ENCODE measurements at places on chromosomes 5 and 9.

- DNase-seq = no peak
These were observed 184.5 kb upstream of the GNA14 start for GRCh38 chr9:77832639-77833038.

DNA sequence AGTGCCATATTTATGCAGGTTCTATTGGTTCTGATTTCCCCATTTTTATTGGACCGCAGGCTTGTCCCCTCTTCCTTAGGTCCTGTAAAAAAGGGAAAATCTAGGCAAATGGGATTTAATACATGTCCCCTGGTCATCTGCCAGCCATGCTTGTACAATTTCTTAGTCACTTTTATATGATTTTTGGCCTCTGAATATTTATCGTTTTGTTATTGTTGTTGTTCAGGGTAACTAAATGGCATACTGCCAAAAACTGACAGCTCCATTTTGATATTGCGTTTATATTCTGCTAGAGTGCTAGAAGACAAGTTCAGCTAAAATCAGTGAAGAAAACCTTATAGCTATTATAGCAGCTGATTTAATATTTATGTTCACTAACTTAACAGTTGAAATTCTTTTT is 770.2 kb upstream of the FAM174A start:
- DNase-seq = no peak

DNA sequence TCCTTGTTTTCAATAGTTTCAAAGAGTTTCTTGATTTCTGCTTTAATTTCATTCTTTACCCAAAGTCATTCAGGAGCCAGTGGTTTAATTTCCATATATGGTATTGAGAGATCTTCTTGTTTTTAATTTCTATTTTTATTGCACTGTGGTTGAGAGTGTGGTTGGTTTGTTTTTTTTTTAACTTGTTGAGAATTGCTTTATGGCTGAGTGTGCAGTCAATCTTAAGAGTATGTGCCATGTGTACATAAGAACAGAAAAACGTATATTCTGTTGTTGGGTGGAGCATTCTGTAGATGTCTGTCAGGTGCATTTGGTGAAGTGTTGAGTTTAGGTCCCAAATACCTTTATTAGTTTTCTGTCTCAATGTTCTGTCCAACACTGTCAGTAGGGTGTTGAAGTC is 26.7 kb upstream of the IPPK start:
- DNase-seq = no peak

- DNase-seq = no peak
These were observed 27.6 kb downstream of the ALDH1A1 start for GRCh38 chr9:72925126-72925789.

DNA sequence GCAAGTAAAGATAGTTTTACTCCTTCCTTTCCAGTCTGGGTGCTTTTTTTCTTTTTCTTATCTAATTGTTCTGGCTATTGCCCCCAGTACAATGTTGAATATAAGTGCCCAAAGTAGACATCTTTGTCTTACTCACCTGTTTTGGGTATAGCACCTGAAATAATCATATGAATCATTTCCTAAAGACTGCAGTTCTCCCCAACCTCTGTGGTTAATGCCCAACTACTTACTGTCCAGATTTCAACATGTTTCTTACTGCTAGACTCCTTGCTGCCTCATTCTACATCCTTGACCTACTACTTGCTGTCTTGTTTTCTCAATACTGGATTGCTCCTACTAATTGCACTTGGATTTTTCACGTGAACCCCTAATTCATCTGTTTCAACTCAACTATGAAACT is 8.8 kb upstream of the HSDL2 start:
- no peak for DNase-seq

- no peak for DNase-seq
These were observed 522.6 kb downstream of the HINT1 start for GRCh38 chr5:130642461-130642860.

DNA sequence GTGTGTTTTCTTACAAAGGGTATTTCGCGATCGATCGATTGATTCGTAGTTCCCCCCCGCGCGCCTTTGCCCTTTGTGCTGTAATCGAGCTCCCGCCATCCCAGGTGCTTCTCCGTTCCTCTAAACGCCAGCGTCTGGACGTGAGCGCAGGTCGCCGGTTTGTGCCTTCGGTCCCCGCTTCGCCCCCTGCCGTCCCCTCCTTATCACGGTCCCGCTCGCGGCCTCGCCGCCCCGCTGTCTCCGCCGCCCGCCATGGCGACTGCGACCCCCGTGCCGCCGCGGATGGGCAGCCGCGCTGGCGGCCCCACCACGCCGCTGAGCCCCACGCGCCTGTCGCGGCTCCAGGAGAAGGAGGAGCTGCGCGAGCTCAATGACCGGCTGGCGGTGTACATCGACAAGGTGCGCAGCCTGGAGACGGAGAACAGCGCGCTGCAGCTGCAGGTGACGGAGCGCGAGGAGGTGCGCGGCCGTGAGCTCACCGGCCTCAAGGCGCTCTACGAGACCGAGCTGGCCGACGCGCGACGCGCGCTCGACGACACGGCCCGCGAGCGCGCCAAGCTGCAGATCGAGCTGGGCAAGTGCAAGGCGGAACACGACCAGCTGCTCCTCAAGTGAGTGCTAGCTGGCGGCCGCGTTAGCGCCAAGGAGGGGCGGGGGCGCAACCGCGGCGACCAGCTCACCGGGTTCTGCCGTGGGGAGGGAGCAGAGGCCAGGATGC is 480 bp downstream of the LMNB1 start:
- DNase-seq = peak; percentile 69

DNA sequence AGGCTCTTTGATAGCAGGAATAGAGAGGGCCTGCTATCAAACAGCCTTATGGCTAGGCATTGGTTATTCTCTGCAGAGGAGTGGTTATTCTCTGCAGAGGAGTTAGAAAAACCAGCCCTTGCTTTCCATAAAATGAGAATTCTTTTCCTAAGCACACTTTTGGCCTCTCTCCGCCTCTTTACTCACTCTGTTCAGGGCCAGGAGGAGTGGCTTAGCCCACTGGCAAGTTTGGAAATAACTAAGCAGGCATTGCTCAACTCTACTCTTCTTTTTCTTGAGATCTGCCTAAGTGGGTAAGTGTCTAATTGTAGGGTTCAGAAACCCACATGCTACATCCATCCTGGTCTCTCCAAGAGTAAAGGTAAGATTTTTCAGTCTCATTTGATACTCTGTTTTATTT is 341.7 kb downstream of the KIAA0825 start:
- no peak for DNase-seq

DNA sequence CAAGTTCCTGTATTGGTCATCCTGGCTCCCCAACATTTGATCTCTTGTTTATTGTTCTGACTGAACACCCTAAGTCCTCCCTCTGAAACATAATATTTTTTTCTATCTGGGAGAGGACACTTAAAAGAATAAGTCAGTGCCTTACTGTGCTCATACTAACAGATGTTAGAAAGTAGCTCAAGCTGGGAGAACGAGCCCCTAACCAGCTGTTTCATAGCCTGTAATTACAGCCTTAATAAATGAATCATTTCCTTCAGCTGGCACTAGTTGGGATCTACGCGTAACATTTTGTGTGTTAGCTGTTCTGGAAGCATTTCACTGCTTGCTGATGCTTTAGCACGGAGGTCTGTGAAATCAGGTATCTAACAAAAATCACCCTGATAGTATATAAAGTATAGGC is 345.9 kb upstream of the RIOK2 start:
- no peak for DNase-seq

GRCh38 chr5:9722601-9723180 is 92.5 kb upstream of the TAS2R1 start:
- no peak for DNase-seq

DNA sequence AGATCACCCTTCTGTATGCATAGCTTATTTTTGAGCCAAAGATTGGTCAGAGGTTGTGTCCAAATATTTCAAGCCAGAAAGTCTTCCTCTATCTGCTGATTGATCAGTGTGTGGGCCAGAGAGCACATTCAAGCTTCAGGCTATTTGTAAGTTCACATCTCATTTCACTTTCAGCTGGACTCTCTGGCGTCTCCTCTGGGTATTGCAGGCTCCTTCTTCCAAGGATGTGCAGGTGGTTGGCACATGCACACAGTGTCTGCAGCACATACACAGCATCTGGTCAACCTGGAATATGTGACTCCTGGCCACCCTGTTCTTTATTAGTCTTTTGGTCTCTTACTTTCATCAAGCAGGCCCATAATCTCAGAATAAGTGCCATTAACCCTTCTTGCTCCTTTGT is 516.1 kb downstream of the ANXA1 start:
- DNase-seq = no peak

DNA sequence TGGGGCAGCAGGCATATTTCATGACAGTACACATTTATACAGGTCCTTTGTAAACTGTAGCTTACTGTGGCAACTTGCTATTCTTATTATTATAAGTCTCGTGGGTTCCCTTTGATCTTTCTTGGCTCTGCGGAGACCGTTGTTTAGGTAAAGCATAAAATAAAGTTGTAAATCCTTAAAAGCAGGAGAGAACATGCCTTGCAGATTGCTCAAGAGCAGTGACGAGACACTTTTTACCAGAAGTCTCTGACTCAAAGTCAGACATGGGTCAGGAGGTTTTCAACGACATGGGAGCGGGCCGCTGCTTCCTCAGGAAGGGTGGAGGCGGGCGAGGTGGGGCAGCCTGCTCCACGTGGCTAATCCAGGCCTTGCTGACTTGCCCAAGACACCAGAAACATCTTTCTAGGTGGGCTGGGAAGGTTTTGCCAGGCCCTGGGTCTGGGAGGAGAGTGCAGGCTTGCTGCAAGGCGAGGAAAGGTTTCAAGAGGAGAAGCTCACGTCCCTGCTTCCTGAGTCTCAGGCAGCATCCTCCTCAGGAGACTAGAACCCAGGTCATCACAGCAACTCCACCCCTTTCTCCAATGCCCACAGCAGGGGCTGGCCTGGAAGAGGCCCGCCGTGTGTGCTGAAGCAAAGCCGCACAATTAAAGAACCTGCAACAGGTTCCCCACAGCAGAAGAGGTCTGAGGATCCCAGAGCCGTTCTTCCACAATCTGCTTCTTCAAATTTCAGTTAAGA is 6.5 kb downstream of the TBC1D2 start:
- peak; percentile 50 for DNase-seq

DNA sequence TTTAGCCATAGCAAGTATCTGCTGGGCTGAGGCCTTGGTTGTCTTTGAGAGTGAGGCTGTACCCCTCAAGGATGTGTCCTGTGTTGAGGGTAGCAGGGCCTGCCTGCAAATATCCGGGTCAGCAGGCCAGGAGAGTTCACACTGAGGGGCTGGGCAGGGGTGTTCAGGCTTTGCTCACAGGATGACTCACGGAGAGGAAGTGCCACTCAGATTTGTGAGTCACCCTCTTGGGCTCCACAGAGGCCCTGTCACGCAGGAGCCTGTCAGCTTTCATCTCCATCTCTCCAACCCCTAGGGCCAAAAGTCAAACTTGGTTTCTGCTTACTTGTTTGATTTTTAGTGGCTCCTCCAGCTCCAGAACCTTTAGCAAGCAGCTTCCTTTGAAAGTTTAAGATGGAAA is 211.5 kb downstream of the SEC61B start:
- DNase-seq = peak; percentile 69

- DNase-seq = no peak
These were observed 196.8 kb downstream of the PRDM9 start for GRCh38 chr5:23703940-23704855.

DNA sequence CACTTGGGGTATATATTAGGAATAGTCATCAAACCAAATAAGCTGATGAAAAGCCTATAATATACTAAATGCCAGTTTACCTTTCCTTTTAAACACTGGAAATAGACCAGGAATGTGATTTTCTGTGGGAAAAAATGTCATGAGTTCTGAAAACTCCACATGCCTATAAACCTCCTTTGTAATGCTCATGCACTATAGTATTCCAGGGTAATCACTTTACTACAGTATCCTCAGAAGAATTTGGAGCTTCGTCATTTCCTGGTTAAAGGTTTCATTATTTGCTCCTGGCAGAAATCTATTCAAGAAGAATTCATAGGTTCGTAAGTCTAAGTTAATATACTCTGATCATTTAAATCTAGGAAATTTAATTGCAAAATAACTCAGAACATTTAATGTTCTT is 1076.7 kb upstream of the DMAC1 start:
- DNase-seq = no peak

DNA sequence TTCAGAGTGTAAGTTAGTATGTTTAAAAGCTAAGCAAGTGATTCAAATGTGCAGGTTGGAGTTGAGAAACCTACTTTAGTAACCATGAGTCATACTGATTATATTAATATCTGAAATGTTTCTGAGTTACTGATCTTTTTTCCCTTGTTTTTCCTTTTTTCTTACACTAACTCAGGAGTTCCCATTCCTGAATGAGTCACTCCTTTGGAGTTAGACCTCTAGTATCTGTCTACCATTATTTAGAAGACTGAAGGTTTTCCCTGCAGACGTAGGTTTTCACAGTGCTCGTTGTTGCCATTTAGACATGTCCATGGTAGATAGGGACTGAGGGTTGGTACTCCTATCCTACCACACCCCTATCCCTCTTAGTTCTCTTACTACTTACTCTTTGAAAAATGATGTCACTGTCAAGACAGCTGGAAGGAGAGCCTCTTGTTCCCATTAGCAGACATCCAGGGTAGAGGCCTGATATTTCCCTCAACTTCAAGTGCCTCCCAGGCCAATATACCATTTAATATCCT is 20.2 kb downstream of the OCLN start:
- no peak for DNase-seq

DNA sequence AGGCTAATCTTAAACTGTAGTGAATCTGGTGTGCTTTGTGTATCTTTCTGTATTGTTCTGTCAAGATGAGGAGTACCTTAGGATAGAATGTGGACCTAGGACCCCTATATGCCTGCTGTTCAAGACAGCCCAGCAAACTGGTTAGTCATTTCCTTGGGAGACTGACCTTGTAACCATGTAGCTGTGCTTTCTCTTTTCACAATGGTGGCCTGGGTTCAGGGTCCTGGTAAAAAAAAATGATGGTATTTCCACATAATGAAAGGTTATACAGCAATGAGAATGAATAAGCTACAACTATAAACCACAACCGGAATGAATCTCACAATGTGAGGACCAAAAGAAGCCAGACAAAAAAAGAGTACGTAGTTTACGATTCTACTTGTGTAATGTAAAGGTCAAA is 36.4 kb upstream of the F2RL1 start:
- DNase-seq = no peak

- no peak for DNase-seq
These were observed 24.5 kb upstream of the RAB14 start for GRCh38 chr9:121226175-121226574.

GRCh38 chr5:173538654-173539053 is 77.8 kb downstream of the BOD1 start:
- DNase-seq = no peak

DNA sequence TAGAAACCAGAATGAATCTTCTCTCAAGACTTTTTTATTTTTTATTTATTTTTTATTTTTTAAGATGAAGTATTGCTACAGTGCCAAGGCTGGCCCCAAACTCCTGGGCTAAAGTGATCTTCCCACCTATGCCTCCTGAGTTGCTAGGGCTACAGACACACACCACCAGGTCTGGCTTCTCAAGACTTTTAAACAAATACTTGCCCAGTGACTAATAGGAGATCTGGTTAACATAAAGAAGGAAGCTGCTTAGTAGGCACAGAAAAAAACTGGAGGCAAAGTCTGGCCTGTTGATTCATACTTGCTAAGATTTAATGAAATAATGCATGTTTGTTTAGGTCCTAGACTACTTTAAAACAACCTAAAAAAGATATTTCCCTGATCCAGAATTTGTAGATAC is 43.8 kb downstream of the SLC38A9 start:
- no peak for DNase-seq

- no peak for DNase-seq
These were observed 29.7 kb upstream of the CDK5RAP2 start for GRCh38 chr9:120609636-120610035.

Measured in activated CD4-positive, alpha-beta T cell treated with anti-CD3 and anti-CD28 coated beads for 48 hours (primary cell).